ENCODE measurements at places on chromosomes 6 and 20. TPM values are rescaled to one million over a fixed set of nuclear protein-coding genes. Genes with fewer than 3 reads are reported as not detected.

NR2E1 gene
- total RNA-seq = not detected

- no peak for DNase-seq
Observed at GRCh38 chr20:22379472-22379871, 204.9 kb downstream of the FOXA2 start.

- no peak for DNase-seq
Observed at GRCh38 chr6:4287372-4287771, 152.0 kb upstream of the ECI2 start.

GRCh38 chr6:161922631-161923119, 648.8 kb upstream of the AGPAT4 start:
- DNase-seq = peak; percentile 20

GRCh38 chr6:96522465-96523009, 931 bp downstream of the UFL1 start:
- no peak for DNase-seq

DNA sequence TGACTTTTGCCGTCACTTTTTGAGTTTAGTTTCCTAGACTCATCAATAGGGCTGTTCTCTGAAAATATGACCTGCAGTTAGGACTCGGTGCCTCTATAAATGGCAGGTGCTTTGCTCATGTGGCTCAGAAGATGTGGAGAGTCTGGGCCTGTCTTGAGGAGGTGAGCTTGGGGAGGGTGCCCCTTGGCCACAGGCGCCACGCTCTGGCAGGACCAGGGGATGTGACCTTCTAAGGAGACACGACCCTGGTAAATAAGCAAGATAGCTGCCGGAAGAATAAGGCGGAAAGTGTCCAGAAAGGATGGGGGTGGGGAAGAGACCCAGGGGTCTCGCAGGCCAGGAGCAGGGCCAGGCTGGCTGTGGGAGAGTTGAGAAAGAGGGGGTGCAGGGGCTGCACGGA, 46.6 kb downstream of the TMEM242 start:
- no peak for DNase-seq
